ENCODE measurements at places on chromosomes 5 and 9.

DNA sequence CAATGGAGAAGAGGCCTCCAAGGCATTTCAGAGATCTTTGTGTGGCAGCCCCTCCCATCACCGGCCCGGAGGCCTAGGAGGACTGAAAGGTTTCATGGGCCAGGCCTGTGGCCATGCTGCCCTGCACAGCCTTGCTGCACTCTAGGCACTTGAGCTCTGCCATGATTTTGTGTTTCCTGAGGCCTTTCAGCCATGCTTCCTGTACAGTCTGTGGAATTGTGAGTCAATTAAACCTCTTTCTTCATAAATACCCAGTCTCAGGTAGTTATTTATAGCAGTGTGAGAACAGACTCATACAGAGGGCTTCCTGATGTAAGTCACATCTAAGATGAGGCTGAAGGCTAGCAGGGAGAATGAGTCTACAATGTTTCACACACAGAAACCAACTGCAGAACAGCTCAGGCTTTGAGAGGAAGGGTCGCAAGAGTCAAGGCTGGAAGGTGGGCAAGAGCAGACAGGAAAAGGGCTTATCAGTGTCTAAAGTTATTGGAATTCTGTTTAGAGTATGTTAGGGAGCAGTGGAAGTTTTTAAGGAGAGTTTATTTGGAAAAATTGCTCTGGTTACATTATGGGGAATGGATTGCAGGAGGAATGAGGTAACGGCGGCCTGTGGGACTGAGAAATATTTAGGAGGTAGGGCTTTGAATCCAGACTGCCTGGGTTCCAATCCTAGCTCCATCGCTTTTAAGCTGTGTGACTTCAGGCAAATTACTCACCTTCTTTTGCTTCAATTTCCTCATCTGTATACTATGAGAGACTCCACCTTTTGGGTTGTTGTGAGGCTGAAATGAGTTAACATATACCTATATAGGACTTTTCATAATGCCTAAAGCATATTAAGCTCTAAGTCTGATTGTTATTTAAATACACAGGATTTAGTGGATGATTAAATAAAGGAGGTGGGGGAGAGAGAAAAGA lies 291.2 kb downstream of the CWC27 start:
- H3K27me3 ChIP-seq, result no peaks in the 10 kb centered on the region
- no peak for DNase-seq
- no peak overlapping the region for H3K4me3 ChIP-seq
- H3K36me3 ChIP-seq, result no peaks in the 10 kb centered on the region
- no peaks in the 10 kb centered on the region for H3K4me1 ChIP-seq

DNA sequence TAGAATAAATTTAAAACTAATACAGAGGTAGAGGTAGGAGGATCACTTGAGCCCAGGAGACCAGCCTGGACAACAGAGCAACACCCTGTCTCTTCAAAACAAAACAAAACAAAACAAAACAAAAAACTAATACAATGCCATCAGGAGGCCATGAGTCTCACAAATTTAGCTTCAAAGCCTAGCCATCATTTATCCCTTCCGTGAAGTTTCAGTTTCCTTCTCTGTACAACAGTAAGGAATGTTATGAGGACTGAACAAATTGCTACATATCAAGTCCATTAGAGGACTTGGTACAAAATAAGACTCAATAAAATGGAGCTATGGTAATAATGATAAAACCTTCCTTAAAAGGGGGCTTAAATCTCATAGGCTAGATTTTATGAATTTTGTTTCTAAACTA lies 60.8 kb downstream of the MAPKAP1 start:
- H3K36me3 ChIP-seq, result no peaks in the 10 kb centered on the region
- no peaks in the 10 kb centered on the region for H3K27me3 ChIP-seq
- DNase-seq, result no peak
- peaks cover 47% of the 10 kb centered on the region for H3K4me1 ChIP-seq

DNA sequence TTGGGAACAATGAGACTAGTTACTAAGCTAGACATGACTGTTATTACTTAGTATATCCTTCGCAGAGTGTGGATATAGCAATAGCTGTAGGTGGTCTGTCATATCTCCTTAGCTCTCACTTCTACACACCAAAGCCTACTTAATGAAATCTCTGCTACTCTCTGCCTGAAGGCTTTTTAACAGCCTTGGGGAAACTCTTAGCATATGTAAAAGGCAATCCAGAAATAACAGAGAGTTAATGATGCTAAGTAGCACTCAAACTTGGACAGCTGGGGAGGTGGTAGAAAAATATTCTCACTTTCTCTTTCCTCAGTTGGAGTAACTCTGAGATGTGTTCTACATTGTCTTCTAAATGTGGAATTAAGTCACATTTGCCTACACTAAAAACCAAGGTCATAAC lies 30.2 kb upstream of the C6 start:
- no peak overlapping the region for H3K27ac ChIP-seq
- no peak overlapping the region for H3K4me3 ChIP-seq
- DNase-seq, result no peak
- H3K36me3 ChIP-seq, result no peaks in the 10 kb centered on the region
- H3K27me3 ChIP-seq, result no peaks in the 10 kb centered on the region

GRCh38 chr9:2628919-2629318 lies 7.3 kb downstream of the VLDLR start:
- H3K36me3 ChIP-seq, result no peaks in the 10 kb centered on the region
- H3K27me3 ChIP-seq, result peaks cover 3% of the 10 kb centered on the region
- no peak overlapping the region for H3K27ac ChIP-seq
- no peak for DNase-seq

DNA sequence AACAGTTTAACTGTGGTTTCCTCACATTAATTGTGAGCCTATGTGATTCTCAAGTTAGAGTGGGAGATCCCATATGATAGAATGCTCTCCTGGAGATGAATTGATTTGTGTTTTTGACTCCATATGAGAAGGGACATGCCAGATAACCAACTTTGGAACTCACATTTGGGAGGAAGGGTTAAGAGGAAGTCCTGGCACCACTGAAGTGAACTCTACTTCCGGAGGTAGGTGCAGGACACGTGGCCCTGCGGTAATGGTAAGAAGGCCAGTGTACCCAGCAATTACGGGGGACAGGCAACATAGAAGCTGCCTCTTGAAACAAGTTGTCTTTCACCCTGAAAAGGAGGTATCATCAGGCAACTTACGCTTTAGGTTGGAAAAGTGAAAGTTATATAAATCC lies 146.6 kb upstream of the RFX3 start:
- H3K27ac ChIP-seq, result no peak overlapping the region
- H3K4me1 ChIP-seq, result no peaks in the 10 kb centered on the region

GRCh38 chr9:38226491-38226951 lies 157.5 kb upstream of the SHB start:
- no peak overlapping the region for H3K4me3 ChIP-seq
- no peak for DNase-seq
- H3K4me1 ChIP-seq, result peaks cover 11% of the 10 kb centered on the region
- no peak overlapping the region for H3K27ac ChIP-seq
- H3K36me3 ChIP-seq, result no peaks in the 10 kb centered on the region
- H3K27me3 ChIP-seq, result no peaks in the 10 kb centered on the region

DNA sequence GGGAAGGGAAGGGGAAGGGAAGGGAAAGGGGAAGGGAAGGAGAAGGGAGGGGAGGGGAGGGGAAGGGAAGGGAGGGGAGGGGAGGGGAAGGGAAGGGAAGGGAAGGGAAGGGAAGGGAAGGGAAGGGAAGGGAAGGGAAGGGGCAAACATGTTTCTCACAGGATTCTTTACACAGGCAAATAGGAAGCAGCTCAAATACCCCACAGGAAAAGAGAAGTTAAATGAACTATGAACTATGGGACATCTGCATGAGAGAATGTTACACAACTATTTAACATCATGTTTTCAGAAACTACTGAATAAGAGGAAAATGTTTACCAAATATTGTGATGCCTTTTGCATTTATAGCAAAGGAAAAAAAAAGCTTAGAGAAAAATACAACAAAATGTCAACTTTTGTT lies 125.4 kb upstream of the SLC30A5 start:
- no peaks in the 10 kb centered on the region for H3K27me3 ChIP-seq
- H3K4me1 ChIP-seq, result no peaks in the 10 kb centered on the region
- DNase-seq, result no peak
- H3K27ac ChIP-seq, result no peak overlapping the region
- H3K36me3 ChIP-seq, result no peaks in the 10 kb centered on the region
- H3K4me3 ChIP-seq, result no peak overlapping the region

DNA sequence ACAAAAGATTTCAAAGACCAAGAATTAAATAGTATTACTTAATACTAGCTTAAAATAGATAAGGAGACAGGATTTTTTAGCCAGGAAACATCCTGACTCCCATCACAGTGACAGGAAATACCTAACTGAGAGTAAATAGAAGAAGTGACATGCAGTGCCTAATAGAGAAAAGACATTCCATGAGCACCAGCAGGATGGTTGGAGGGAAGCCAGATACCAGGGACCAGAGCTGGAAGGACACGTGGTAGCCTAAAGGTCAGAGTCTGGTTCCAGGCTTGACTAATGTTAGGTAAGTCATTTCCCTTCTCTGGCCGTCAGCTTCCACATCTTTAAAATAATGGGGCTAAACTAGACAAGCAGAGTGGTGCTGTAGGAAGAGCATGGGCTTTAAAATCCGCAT lies 41.6 kb downstream of the CDK5RAP2 start:
- no peaks in the 10 kb centered on the region for H3K27me3 ChIP-seq
- H3K4me3 ChIP-seq, result no peak overlapping the region
- H3K4me1 ChIP-seq, result no peaks in the 10 kb centered on the region
- DNase-seq, result no peak
- peaks cover 68% of the 10 kb centered on the region for H3K36me3 ChIP-seq

DNA sequence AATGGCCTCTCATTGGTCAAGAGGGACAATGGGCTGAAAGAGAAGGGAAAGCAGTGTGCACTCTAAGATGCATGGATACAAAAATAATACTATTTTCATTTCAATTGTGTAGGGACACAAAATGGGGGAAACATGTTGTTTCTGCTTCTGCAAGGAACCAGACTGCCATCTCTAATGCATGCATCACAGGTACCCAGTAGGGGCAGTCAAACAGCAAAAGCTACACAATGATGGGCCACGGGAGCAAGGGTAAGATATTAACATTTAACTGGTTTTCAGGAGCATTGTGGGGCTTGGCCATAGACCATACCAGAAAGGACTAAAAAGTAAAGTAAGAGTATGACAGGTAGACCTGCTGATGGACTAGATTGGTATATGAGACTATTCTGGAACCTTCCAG lies 535.8 kb downstream of the SPATA31D1 start:
- H3K27me3 ChIP-seq, result no peaks in the 10 kb centered on the region
- no peak overlapping the region for H3K4me3 ChIP-seq
- no peaks in the 10 kb centered on the region for H3K4me1 ChIP-seq
- no peak for DNase-seq

GRCh38 chr9:110033869-110034268 lies 174.1 kb downstream of the C9orf152 start:
- no peak overlapping the region for H3K4me3 ChIP-seq
- DNase-seq, result no peak
- no peaks in the 10 kb centered on the region for H3K36me3 ChIP-seq
- no peak overlapping the region for H3K27ac ChIP-seq

DNA sequence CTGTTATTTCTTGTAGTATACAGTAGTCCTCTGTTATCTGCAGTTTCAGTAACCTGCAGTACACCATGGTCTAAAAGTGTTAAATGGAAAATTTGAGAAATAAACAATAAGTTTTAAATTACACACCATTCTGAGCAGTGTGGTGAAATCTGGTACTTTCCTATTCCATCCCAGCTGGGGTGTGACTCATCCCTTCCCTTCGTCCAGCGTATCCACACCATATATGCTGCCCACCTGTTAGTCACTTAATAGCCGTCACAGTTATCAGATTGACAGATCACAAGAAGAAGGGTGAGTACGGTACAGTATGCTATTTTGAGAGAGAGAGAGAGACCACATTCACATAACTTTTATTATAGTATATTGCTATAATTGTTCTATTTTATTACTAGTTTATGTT lies 28.9 kb downstream of the FAM151B start:
- no peaks in the 10 kb centered on the region for H3K27me3 ChIP-seq
- H3K4me3 ChIP-seq, result no peak overlapping the region
- DNase-seq, result no peak
- no peaks in the 10 kb centered on the region for H3K4me1 ChIP-seq
- no peaks in the 10 kb centered on the region for H3K36me3 ChIP-seq

DNA sequence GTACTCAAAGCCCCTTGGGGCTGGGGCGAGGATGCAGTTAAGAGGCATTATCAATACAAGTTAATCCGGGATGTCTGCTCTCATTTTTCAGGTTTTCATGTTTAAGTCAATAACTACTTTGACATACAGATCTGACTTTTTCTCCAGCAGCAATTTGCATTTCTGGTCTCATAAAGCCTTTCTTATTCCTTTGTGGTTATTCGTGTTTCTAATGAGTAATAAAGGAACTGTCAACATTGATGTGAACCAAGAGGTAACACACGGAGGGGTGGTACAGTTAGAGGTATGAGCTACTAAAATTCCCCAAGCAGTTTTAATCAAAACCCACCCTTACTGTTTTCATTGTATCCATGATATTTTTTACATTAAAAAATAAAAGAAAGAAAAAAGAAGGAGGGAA lies 138.0 kb upstream of the NFIB start:
- no peaks in the 10 kb centered on the region for H3K36me3 ChIP-seq
- H3K4me3 ChIP-seq, result no peak overlapping the region
- no peak overlapping the region for H3K27ac ChIP-seq
- no peaks in the 10 kb centered on the region for H3K4me1 ChIP-seq
- no peak for DNase-seq

GRCh38 chr5:140555747-140556312 lies 1.4 kb downstream of the SRA1 start:
- H3K27ac ChIP-seq, result peak overlapping the region; percentile 92
- H3K4me3 ChIP-seq, result peak overlapping the region; percentile 60
- peaks cover 41% of the 10 kb centered on the region for H3K4me1 ChIP-seq
- no peaks in the 10 kb centered on the region for H3K27me3 ChIP-seq

DNA sequence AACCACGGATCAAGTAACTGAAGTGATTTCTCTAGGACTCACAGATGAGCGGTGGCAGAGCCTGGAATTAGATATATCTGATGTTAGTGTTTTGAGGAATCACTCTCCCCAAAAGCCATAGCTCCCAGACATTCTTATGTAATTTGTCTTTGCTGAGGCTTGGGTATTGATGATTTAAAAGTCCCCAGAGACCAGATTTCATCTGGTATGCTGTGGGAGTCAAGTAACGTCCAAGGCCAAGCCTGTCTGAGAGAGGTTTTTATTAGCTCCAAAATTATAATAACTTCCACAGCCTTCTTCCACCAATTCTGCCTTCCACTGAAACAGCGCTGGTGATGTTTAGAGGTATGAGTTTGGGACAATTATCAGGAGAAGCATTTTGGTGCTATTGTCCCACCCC lies 21.3 kb upstream of the KCNIP1 start:
- H3K27ac ChIP-seq, result no peak overlapping the region
- no peaks in the 10 kb centered on the region for H3K4me1 ChIP-seq
- no peak overlapping the region for H3K4me3 ChIP-seq

DNA sequence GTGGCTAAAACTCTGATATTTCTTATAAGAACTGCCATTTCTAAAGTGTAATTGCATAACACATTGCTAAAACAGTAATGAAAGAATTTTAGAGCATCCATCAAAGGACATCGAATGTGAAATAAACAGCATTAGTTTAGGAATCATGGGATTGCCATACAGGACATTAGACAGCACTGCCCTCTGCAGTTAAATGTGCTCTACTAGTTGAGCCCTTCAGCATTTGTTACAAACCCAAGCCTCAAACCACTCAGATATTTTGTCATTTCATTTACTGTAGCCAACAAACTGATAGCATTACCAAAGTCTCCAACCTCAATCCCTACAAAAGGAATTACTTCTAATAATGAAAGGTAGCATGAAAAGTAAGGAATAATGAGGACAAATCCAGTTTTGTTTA lies 116.8 kb upstream of the COX7C start:
- no peak for DNase-seq
- no peaks in the 10 kb centered on the region for H3K36me3 ChIP-seq
- H3K4me3 ChIP-seq, result no peak overlapping the region
- H3K27me3 ChIP-seq, result no peaks in the 10 kb centered on the region

- DNase-seq, result no peak
- no peak overlapping the region for H3K4me3 ChIP-seq
- no peaks in the 10 kb centered on the region for H3K4me1 ChIP-seq
- H3K27me3 ChIP-seq, result no peaks in the 10 kb centered on the region
Measured at GRCh38 chr9:31820426-31820825, 564.0 kb upstream of the ACO1 start.
